ENCODE measurements at places on chromosomes 16 and 17.

- no peak for DNase-seq
Measured at GRCh38 chr17:40554646-40555295, 10.5 kb downstream of the CCR7 start.

DNA sequence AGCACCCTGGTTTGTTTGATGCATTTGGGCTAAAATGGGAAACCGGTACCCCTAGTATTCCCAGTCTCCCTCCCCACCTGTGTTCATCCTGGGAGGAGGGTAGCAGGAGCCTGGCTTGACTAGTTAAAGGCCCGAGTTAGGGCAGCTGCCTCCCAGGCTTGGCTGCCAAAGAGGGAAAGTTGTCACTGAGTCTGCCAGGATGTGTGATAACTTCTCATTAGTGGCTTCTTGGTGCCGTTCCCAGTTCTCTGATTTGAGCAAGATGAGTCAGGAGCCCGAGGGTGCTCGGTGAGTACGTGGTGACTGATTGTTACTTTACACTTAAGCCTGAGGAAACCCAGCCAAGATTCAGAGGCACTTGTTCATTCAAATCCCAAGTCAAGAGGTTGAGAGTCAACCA lies 2.5 kb downstream of the KRT32 start:
- DNase-seq = no peak

GRCh38 chr17:76191896-76192295 lies 48.4 kb downstream of the RNF157 start:
- peak; percentile 49 for DNase-seq

- no peak for DNase-seq
Measured at GRCh38 chr16:22117609-22118008, 25.3 kb downstream of the VWA3A start.

DNA sequence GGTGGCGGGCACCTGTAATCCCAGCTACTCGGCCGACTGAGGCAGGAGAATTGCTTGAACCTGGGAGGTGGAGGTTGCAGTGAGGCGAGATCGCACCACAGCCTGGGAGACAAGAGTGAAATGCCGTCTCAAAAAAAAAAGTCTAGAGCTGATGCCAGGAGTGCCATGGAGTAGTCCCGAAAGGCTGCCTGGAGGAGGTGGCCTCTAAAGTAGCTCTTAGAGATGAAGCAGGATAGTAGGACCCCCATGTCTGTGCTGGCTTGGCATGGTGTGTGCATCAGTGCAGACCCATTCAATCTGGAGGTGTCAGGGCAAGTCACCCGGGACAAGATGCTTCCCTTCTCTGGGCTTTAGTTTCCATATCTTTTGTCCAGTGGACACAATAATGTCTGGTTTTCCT lies 6.3 kb downstream of the RAP1GAP2 start:
- no peak for DNase-seq

- no peak for DNase-seq
Measured at GRCh38 chr17:81386141-81386645, 9.1 kb upstream of the BAHCC1 start.

DNA sequence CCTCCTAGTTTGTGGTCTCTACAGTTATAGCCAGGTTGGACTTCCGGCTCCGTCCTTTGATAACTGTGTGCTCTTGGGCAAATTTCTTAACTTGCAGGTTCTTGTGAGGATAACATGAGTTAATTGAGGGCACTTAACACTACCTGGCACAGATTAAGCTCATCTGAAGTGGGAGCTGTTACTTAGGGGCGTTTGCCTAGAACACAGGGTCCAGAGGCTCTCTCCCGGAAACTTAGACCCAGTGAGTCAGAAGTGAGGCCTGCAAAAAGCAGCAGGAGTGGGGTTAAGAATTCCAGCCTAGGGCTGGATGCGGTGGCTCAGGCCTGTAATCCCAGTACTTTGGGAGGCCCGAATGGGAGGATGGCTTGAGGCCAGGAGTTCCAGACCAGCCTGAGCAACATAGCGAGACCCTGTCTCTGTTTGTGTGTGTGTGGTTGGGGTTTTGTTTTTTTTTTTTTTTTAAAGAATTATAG lies 1.4 kb downstream of the MVP start:
- no peak for DNase-seq

DNA sequence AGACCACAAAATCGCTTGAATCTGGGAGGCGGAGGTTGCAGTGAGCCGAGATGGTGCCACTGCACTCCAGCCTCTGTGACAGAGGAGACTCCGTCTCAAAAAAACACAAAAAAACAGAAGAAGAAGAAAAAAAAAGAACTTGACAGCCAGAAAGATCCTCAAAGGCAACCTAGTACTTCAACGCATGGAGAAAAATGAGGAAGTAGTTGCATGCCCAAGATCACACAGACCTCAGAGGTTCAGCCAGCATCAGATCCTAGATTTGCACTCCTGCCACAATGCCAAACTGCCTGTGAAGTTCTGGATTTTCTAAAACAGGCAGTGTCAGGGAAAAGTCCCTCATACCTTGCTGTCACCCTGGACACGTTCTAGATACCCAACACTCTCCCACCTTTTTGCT lies 1.5 kb downstream of the ATPAF2 start:
- DNase-seq = no peak

DNA sequence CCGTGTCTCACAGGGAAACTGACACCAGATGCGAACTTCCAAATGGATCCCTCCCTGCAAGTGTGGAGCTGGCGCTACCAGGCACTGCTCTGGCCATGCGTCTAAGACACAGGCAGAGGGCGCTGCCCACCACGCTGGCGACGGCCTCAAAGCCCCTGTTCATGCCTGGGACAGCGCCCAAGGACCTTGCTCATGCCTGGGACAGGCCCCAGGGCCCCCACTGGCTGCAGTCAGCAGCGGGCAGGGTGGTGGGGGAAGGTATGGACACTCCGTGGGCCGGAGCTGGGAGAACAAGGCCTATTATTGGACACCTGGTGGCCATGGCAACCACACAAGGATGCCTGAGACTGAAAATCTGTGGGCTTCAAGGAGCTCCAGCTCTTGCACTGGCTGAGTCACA lies 8.8 kb downstream of the ZG16B start:
- peak; percentile 41 for DNase-seq

DNA sequence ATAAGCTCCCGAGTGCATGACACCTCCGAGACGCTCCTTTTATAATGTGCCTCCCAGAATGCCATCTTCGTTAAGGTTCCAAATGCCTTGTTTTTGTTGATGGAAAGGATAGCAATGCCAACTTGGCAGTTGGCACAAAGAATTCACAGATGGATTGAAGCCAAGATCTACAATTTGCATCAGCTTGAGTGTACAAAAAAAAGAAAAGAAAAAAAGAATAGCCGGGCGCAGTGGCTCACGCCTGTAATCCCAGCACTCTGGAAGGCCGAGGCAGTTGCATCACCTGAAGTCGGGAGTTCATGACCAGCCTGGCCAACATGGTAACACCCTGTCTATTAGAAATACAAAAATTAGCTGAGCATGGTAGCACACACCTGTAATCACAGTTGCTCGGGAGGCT lies 7.6 kb downstream of the TBC1D16 start:
- no peak for DNase-seq

DNA sequence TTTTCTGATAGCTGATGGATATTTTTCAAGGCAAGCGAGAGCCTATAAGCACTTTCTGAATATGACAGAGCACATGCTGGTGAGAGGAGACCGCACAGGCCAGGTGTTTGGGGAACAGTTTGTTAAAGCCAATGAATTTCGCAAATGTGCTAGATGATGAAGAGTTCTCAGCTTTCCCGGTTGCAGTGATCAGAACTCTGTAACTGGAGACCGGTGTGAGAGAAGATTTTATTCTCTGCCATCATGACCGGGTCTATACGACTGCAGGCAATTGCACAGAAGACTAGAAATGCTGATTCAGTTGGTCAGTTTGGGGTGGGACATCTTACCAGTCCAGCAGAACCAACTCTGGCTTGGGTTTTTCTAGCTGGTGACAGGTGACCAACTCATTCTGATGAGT lies 25.4 kb downstream of the SMTNL2 start:
- DNase-seq = no peak

- DNase-seq = no peak
Measured at GRCh38 chr17:9274973-9275372, 253.7 kb downstream of the NTN1 start.

- no peak for DNase-seq
Measured at GRCh38 chr16:28574925-28575324, 21.2 kb downstream of the SGF29 start.

DNA sequence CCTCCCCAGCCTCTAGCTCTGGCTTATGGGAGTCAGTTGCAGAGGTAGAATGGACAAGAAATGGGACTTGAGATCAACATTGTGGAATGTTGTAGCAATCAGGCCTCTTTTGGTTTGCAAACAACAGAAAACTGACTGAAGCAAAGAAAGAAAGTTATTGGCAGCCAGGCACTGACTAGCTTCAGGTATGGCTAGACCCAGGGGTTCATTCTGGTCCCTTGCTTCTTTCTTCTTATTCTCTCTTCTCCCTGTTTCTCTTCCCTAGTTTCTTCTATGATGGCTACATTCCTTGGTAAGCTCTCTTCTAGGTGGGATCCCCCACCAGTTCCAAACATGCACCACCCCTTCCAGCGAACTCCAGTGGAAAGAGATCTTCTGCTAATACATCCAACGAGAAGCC lies 154.3 kb downstream of the CPPED1 start:
- DNase-seq = no peak
